ENCODE measurements at places on chromosomes 12 and 14. TPM values are rescaled to one million over a fixed set of nuclear protein-coding genes. Genes with fewer than 3 reads are reported as not detected.

GRCh38 chr14:86331341-86331740, 801.4 kb downstream of the FLRT2 start:
- no peak for DNase-seq

Gene IGF1
- 68.0 TPM for total RNA-seq

Gene KLRC4
- total RNA-seq, result not detected

Gene DDIT3
- total RNA-seq, result 25.0 TPM

DNA sequence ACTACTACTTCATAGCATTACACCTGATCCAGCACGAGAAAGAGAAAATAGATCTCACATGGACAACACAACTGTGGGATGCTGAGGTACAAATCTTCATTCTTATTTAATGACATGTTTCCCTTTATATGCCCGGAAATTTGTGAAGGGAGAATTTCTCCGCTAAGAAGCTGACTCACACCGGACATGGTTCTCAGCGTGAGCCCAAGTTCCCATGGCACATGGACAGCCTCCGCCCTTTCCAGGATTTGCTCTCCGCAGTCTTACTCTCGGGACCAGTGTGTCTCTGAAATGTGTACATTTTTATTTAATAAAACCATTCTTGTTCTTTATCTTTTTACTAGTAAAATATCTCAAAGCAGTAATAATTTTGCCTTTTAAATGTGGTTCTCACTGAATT, 1154.8 kb downstream of the TMEM121 start:
- no peak for DNase-seq
